MCF 10A (cell line): ENCODE measurements at places on chromosomes 11 and 22. TPM values are rescaled to one million over a fixed set of nuclear protein-coding genes. Genes with fewer than 3 reads are reported as not detected.

RBM14 gene
- total RNA-seq: 78.1 and 88.3 TPM in 2 replicates

GRCh38 chr22:41582694-41583093, 6.9 kb downstream of the PMM1 start:
- no peaks in the 10 kb centered on the region for H3K27me3 ChIP-seq
- no peak overlapping the region for H3K4me3 ChIP-seq
- H3K27ac ChIP-seq: no peak overlapping the region
- DNase-seq: no peak
- peaks cover 32% of the 10 kb centered on the region for H3K36me3 ChIP-seq

GRCh38 chr22:33746501-33746928, 173.8 kb downstream of the LARGE1 start:
- no peaks in the 10 kb centered on the region for H3K36me3 ChIP-seq
- H3K4me1 ChIP-seq: no peaks in the 10 kb centered on the region
- H3K4me3 ChIP-seq: no peak overlapping the region
- H3K27me3 ChIP-seq: no peaks in the 10 kb centered on the region

- no peak overlapping the region for H3K27ac ChIP-seq
- peaks cover 62% of the 10 kb centered on the region for H3K36me3 ChIP-seq
- peaks cover 13% of the 10 kb centered on the region for H3K4me1 ChIP-seq
- no peak overlapping the region for H3K4me3 ChIP-seq
- no peak for DNase-seq
These were observed 5.0 kb upstream of the ZDHHC5 start for GRCh38 chr11:57662893-57663292.
